ENCODE measurements at places on chromosomes 6 and 20.

DNA sequence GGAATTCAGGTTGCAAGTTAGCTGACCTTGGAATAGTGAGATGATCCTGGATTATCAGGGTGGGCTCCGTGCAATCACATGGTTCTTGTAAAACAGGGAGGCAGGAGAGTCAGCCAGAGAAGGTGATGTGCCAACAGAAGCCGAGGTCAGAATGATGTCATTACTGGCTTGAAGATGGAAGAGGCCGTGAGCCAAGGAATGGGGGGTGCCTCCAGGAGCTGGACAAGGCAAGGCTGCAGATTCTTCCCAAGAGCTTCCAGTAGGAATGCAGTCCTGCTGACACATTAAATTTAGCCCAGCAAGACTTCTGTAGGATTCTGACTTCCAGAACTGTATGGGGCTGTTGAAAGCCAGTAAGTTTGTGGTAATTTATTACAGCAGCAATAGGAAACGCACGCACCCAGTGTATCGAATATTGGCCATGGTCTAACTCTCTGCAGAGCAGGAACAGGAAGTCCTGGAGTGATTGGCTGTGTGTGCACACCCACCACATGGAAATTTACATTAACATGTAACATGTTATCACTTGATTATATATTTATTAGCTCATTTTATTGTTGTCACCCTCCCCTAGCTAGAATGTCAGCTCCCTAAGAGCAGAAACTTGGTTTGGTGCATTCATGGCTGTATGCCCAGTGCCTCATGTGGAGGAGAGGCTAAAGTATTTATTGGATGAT lies 19.1 kb downstream of the SLC24A3 start:
- no peak for DNase-seq

GRCh38 chr6:41194386-41194785 lies 6.6 kb downstream of the TREML2 start:
- DNase-seq = no peak

GRCh38 chr6:41036186-41036585 lies 2.8 kb downstream of the UNC5CL start:
- DNase-seq = no peak

- no peak for DNase-seq
Measured at GRCh38 chr20:63856098-63856511, 5.2 kb upstream of the ABHD16B start.
